Left colon (tissue), 2 donors: ENCODE measurements at places on chromosomes 2 and 18. TPM values are rescaled to one million over a fixed set of nuclear protein-coding genes. Genes with fewer than 3 reads are reported as not detected.

The AGXT gene
- total RNA-seq: 0.59 TPM

The SH3RF3 gene
- 2.7 TPM for total RNA-seq

The UGT1A4 gene
- 2.2 TPM for total RNA-seq

The SIX3 gene
- total RNA-seq: not detected

The NOSTRIN gene
- total RNA-seq: 52.7 TPM

The OXER1 gene
- 2.9 TPM for total RNA-seq

The IAH1 gene
- total RNA-seq: 44.7 TPM

The GPR39 gene
- total RNA-seq: 22.3 TPM

The ALLC gene
- not detected for total RNA-seq

The TFCP2L1 gene
- total RNA-seq: 149 TPM

The ANKAR gene
- 10.6 TPM for total RNA-seq

The POTEJ gene
- 0.15 TPM for total RNA-seq

The DUSP2 gene
- 1.9 TPM for total RNA-seq

The SERPINB3 gene
- not detected for total RNA-seq
